ENCODE measurements at places on chromosomes 4 and X.
A peak's percentile ranks its signal among the peaks of the same experiment; 100 is the strongest.

GRCh38 chr4:5200513-5200912, 149.2 kb downstream of the STK32B start:
- DNase-seq: no peak

- peak; percentile 42 for DNase-seq
These were observed 5.9 kb downstream of the IRAK1 start for GRCh38 chrX:154013614-154014360.

DNA sequence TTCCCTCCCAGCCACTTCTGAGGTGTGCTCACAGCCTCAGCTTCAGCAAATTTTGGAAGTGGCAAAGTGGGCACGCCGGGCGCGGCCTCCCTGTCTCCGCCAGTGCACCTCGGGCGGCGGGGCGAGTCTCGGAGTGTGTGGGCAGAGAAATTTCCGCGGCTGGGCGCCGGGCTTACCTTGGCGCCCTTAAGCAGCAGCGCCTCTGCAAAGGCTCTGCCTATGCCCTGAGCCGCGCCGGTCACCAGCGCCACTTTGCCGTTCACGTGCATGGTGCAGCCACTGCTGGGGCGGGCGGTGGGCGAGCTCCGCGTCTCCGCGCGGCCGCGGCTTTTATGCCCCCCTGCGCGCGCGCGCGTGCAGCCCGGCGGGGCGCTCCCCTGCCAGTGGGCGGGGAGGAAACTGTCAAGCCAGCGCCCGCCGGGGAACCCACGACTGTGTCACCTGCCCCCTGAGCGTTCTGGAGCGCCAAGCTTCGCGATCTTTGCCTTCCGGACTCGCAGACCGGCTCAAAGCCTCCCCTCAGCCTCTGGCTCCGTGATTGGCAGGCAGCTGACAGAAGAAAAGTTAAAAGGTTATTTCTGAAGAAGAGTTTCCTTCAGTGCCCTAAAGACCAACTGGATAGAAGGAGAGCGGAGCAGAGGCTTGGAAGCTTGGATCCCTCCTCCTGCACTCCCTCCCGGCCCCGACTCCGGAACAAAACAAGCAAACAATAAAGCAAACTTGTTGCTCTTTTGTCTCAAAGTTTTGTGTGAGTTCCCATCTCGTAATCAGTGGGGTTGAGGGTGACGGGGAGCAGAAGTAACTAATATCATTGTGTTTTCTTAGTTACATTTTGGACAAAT, at the start of gene HPGD:
Gene HPGD (minus strand): TSS at position 306 of the 842 bp plus-strand sequence. CDS start 37 bp downstream, at position 269.
- peak; percentile 77 for DNase-seq

GRCh38 chrX:133600536-133600935, 185.2 kb upstream of the GPC4 start:
- DNase-seq: no peak

GRCh38 chr4:173138624-173139023, 30.0 kb upstream of the GALNT7 start:
- DNase-seq: no peak

- no peak for DNase-seq
These were observed 86.0 kb downstream of the PCYT1B start for GRCh38 chrX:24561121-24561520.

DNA sequence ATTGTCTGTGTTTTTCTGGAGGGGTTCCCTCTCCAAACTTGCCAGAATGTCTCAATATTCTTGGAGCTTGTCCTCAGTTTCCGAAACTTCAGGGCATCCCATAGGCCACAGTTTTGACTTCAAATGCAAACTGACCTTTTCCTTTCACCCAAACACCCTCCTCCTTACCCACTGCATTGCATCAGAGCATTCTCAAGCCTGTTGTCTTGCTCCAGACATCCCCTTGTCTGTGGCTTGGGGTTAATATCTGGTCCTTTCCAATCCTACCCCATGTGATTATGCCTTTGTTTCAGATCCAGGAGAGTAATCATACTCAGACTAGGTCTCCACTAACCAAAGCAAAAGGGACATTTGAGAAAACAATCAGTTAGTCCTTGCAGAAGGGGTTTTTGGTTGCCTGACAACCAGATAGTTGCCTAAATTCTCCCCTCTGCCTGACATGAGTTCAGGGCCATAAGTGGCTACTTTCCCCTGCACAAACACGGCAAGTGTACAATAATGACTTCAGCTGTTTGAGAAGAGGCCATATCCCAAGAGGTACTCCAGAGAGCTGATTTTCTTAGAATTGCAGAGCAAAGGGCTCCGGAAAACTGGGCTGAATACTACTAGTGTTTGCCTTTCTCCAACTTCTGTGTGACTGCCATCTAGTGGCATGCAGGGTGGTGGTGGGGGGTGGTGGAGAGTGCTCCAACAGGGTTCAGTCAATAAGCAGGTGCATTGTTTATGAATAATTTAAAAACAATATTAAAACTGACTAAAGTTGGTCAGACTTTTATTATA, 130.2 kb downstream of the CHRDL1 start:
- DNase-seq: peak; percentile 2

DNA sequence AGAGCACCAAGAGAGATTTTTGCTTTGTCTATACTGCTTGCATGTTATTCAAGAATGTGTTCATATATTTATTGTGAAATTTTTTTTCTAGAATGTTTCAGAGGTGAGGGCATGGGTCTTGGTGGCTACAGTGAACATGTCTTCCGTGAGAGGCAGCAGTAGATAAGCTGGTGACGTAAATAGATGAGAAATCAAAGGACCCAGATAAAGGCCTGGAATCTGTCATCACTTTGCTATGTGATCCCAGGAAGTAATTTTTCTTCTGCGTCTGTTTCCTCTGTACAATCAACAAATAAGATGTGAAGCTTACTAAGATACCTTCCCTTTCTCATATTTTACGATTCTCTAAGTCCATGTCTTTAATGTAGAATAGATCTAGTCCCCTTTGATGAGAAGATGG, 129.1 kb downstream of the COL4A6 start:
- DNase-seq: no peak
